CD4-positive, alpha-beta memory T cell (primary cell): ENCODE measurements at places on chromosomes 12 and 14. TPM values are rescaled to one million over a fixed set of nuclear protein-coding genes. Genes with fewer than 3 reads are reported as not detected.

GZMH gene
- polyA plus RNA-seq, result 0.63 TPM

BMP4 gene
- polyA plus RNA-seq, result 1.1 TPM

OSGEP gene
- polyA plus RNA-seq, result 41.8 TPM

CD4 gene
- polyA plus RNA-seq, result 251 TPM

- H3K27me3 ChIP-seq, result no peaks in the 10 kb centered on the region
- no peak overlapping the region for H3K4me3 ChIP-seq
- no peak overlapping the region for H3K27ac ChIP-seq
- H3K36me3 ChIP-seq, result peaks cover 55% of the 10 kb centered on the region
- no peak for DNase-seq
Measured at GRCh38 chr12:49033611-49034285, 15.2 kb upstream of the PRKAG1 start.

- no peaks in the 10 kb centered on the region for H3K27me3 ChIP-seq
- H3K36me3 ChIP-seq, result no peaks in the 10 kb centered on the region
- H3K4me1 ChIP-seq, result no peaks in the 10 kb centered on the region
- DNase-seq, result no peak
- no peak overlapping the region for H3K27ac ChIP-seq
- H3K4me3 ChIP-seq, result no peak overlapping the region
Measured at GRCh38 chr12:77645966-77646598, 184.6 kb upstream of the NAV3 start.

GRCh38 chr12:111578971-111579340 lies 20.2 kb downstream of the ATXN2 start:
- no peak for DNase-seq
- H3K36me3 ChIP-seq, result no peaks in the 10 kb centered on the region
- no peak overlapping the region for H3K27ac ChIP-seq
- no peak overlapping the region for H3K4me3 ChIP-seq
- no peaks in the 10 kb centered on the region for H3K27me3 ChIP-seq

DNA sequence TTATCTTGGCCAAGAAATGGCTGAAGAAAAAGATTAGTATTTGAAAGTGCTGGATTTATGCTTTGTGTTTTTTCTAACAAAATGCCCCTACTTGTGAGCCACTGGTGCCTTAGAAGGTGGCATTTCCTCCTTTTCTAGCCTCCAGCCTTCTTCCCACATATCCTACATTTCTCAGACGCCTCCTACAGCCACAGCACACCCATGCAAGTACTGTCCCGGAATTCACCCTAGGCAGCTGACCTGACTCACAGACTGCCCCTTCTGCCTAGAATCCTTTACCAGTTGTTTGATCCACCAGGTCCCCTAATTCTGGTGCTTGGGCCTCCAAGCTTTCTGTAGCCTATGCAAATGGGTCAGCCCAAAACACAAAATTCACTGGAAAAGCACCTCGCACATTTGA lies 166.0 kb downstream of the FOXN3 start:
- H3K36me3 ChIP-seq, result no peaks in the 10 kb centered on the region
- no peak for DNase-seq
- no peak overlapping the region for H3K27ac ChIP-seq

DNA sequence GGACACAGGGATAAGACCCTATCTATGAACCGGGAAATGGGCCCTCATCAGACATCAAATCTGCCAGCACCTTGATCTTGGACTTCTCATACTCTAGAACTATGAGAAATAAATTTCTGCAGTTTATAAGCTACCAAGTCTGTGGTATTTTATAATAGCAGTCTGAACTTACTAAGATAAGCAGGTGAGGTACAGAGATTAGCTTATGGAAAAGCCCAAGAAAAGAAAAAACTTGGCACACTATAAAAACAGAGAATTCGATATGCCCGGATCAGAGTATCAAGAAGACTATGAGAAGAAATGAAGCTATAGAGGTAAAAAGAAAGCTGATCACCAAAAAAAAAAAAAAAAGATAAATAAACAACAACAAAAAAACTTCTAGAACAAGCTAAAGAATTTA lies 52.6 kb downstream of the EEA1 start:
- no peak overlapping the region for H3K27ac ChIP-seq
- no peak for DNase-seq
- H3K27me3 ChIP-seq, result no peaks in the 10 kb centered on the region
- H3K4me3 ChIP-seq, result no peak overlapping the region
- H3K36me3 ChIP-seq, result no peaks in the 10 kb centered on the region
- no peaks in the 10 kb centered on the region for H3K4me1 ChIP-seq

- no peak for DNase-seq
- H3K27me3 ChIP-seq, result no peaks in the 10 kb centered on the region
- H3K27ac ChIP-seq, result no peak overlapping the region
- H3K4me3 ChIP-seq, result no peak overlapping the region
- no peaks in the 10 kb centered on the region for H3K36me3 ChIP-seq
- H3K4me1 ChIP-seq, result no peaks in the 10 kb centered on the region
Measured at GRCh38 chr14:23405096-23405495, 3.0 kb downstream of the MYH6 start.

DNA sequence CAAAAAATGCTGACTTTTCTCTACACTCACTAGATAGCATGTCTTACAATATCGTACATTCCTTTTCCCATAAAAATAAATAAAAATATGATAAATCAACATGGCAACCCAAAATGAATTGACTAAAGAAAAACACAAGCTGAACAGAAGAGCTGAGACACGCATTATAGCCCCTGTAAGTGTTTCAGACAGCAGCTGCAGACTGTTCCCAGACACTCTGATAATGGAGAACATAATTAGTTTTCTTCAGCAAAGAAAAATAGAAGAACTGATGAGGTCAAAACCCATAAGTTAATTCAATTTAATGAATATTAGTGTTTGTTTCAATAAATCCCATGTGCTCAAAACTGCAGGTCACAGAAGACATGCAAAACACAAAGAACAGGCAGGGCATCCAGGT lies 23.8 kb downstream of the ST8SIA1 start:
- H3K27ac ChIP-seq, result no peak overlapping the region
- no peaks in the 10 kb centered on the region for H3K27me3 ChIP-seq
- no peak overlapping the region for H3K4me3 ChIP-seq
- H3K4me1 ChIP-seq, result peaks cover 8% of the 10 kb centered on the region
- H3K36me3 ChIP-seq, result peaks cover 4% of the 10 kb centered on the region

- H3K27ac ChIP-seq, result peak overlapping the region; percentile 38
- H3K4me1 ChIP-seq, result peaks cover 14% of the 10 kb centered on the region
- H3K27me3 ChIP-seq, result no peaks in the 10 kb centered on the region
- H3K4me3 ChIP-seq, result peak overlapping the region; percentile 74
- no peak for DNase-seq
Measured at GRCh38 chr12:19131025-19131444, 1.5 kb downstream of the PLEKHA5 start.

DNA sequence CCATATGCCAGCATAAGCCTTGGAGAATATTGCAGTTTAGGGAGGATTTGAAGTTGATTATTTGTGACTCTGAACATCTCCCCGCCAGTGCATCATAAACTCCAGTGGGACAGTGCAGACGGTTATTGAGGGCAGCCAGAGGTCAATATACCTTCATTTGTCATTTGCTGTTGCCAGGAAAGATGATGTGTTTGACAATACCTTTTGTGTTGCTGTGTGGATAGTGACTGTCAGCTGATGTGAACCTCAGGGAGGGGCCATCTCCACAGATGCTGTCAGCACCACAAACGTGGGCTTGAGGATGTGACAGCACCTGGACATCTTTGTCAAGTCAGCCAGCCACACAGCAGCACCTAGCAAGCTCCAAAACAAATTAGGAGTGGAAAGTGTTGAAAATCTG lies 11.5 kb downstream of the CCDC198 start:
- no peaks in the 10 kb centered on the region for H3K36me3 ChIP-seq
- DNase-seq, result no peak
- H3K4me3 ChIP-seq, result no peak overlapping the region
- H3K27me3 ChIP-seq, result no peaks in the 10 kb centered on the region
- H3K27ac ChIP-seq, result no peak overlapping the region

DNA sequence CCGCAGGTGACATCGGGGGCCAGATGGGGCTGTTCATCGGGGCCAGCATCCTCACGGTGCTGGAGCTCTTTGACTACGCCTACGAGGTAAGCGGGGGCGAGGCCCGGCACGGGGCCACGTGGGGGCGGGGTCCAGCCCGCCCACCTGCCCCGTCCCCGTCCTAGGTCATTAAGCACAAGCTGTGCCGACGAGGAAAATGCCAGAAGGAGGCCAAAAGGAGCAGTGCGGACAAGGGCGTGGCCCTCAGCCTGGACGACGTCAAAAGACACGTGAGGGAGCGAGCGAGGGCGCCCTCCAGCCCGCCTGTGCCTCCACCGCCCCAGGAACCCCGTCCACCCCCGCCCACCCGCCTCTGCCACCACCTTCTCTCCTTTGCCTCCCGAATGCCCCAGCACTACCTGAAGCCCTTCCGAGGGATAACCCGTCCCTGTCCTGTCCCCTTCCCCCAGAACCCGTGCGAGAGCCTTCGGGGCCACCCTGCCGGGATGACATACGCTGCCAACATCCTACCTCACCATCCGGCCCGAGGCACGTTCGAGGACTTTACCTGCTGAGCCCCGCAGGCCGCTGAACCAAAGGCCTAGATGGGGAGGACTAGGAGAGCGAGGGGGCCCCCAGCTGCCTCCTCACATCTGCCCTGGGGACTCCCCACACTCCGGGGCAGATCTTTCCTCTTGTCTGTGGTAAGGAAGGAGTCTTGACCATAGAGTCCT lies 3.9 kb upstream of the SMARCD1 start:
- H3K36me3 ChIP-seq, result no peaks in the 10 kb centered on the region
- H3K27me3 ChIP-seq, result no peaks in the 10 kb centered on the region
- no peak overlapping the region for H3K4me3 ChIP-seq

- DNase-seq, result no peak
- H3K4me3 ChIP-seq, result no peak overlapping the region
- no peak overlapping the region for H3K27ac ChIP-seq
Measured at GRCh38 chr12:10540776-10541205, 35.1 kb downstream of the EIF2S3B start.

GRCh38 chr12:107921062-107921461 lies 146.6 kb downstream of the ASCL4 start:
- no peaks in the 10 kb centered on the region for H3K36me3 ChIP-seq
- no peaks in the 10 kb centered on the region for H3K4me1 ChIP-seq
- H3K27me3 ChIP-seq, result no peaks in the 10 kb centered on the region
- DNase-seq, result no peak
- H3K4me3 ChIP-seq, result no peak overlapping the region

DNA sequence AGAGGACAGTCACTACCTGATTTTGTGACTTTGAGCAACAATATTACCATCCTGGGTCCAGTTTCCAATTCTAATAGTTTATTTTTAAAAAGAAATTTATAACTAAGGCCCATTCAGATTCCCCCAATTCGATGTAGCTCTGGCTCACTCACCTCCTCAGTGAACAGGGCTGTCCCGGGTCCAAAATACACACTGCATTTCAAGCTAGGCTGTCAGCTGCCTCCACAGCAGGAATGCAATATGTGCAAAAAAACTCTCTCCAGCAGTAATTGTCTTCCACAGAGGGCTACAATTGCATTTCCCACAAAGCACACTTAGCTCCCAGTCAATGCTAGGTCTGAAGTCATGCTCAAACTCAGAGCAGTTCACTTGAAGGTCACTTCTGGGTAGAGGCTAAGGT lies 39.3 kb upstream of the ZNF641 start:
- H3K27ac ChIP-seq, result no peak overlapping the region
- no peaks in the 10 kb centered on the region for H3K27me3 ChIP-seq
- no peaks in the 10 kb centered on the region for H3K36me3 ChIP-seq
- no peak for DNase-seq
- H3K4me3 ChIP-seq, result no peak overlapping the region

DNA sequence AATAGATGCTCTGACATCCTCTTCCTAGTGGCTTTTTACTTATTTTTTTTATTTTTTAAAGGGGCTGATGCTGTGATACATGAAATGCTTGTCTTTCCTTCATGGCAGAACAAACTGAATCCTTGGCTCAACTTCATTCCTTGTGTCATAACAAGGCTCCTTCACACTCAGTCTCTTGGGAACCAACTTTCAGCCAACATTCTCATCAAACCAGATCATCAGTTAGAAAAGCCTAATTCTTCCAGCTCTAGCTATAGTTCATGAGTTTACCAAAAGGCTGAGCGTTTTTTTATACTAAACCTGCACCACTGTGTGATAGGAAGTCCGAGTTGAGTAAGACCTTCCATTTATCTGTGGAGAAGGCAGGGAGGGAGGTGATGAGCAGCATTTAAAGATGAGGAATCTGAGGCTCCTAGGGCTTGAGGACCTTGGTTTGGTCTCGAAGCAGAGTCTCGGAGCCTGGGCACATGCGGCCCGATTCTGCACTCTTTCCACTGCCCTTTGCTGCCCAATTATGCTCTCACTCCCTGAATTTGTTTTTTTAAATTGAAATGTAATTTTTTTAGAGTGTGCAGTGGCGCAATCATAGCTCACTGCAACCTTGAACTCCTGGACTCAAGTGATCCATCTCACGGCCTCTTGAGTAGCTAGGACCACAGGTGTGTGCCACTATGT lies 8.2 kb downstream of the GPRC5D start:
- H3K4me3 ChIP-seq, result no peak overlapping the region
- H3K4me1 ChIP-seq, result no peaks in the 10 kb centered on the region
- H3K27ac ChIP-seq, result no peak overlapping the region
- H3K27me3 ChIP-seq, result no peaks in the 10 kb centered on the region
- no peaks in the 10 kb centered on the region for H3K36me3 ChIP-seq
